T-helper 2 cell (primary cell): ENCODE measurements at places on chromosomes 6 and 20.
A peak's percentile ranks its signal among the peaks of the same experiment; 100 is the strongest.

DNA sequence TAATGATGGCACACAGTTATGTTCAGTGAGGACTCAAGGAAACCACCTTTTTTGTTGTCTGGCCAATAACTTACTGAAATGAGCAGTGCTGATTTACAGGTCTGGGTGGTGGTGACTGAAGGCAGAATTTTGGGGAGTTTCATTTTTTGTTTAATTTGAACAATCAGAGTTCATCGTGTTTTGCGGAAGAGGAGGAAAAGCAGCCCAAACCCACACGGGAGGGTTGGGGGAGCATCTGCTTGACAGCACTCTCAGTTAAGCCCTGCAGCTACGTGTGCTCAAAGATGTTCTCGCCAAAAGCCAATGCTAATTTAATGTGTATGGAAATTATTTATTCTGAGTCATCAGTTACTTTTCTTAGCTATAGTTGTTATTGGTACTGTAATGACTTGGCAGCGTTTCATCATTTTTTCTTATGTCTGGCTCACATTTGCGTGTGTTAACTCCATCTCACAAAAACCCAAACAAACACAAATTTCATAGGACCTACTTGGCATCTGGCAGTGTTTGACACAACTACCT, 89.2 kb downstream of the UST start:
- DNase-seq, result no peak

DNA sequence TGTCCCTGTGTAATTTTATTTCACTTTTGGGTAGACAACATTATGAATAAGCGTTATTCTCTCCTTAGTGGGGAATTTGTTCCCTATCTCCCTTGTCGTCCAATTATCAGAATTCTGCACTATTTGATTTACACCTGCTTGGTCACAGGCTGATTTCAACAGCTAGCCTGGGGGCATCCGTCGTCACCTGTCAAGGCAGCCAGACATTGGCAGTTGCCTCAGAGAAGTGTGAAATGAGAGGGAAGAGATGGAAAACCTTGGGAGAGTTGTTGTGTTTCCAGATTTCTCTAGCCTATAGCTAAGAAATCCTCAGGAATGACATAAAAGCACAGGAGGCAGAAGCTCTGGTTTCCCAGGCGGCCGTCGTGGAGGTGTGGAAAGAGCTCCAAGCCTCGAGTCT, 891 bp upstream of the GHRH start:
- no peak for DNase-seq

GRCh38 chr6:37433657-37434271, 743 bp downstream of the CMTR1 start:
- DNase-seq, result peak; percentile 28

- no peak for DNase-seq
Observed at GRCh38 chr20:3616250-3616649, 46.9 kb downstream of the GFRA4 start.

- no peak for DNase-seq
Observed at GRCh38 chr20:59824711-59825562, 108.5 kb downstream of the SYCP2 start.

DNA sequence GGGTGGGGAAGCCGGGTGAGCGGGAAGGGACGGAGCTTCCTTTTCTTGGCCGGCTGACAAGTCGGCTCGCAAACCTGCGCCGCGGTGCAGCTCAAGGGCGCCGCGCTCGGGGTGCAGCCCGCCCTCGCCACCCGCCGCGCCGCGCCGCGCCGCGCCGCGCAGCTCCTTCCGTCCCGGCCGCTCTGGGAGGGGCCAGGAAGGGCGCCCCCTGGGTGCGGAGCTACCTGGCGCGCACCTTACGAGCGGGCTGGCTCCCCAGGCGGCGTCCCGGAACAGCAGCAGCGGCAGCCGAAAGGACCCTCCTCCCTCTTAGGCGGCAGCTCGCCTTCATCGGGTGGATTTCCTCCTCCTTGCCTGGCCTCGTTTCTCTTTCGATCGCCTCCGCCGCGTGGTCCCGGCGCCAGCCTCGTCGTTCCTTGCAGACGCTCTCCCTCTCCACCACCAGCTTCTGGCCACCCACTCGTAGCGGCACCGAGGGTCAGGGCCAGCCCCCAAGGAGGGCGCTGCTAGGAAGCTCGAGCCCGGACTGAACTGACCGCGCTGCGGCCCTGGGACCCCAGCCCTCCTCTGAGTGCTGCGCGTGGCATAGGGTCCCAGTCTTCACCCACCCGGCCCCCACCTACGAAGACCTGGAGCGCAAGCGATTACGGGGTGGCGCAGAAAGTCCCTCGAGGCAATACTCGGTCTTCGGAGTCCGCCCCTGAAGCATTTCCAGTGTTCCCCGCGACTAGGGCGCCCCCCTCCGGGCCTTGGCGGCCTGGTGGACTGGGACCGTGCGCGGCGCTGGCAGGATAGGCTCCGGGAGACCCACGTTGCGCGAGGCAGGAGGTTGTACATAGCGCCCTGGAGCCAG, at the start of gene MAP3K5:
TSS of gene MAP3K5 (minus strand) at position 68 of the 853 bp plus-strand sequence. CDS start 320 bp downstream, outside the sequence.
- peak; percentile 91 for DNase-seq

DNA sequence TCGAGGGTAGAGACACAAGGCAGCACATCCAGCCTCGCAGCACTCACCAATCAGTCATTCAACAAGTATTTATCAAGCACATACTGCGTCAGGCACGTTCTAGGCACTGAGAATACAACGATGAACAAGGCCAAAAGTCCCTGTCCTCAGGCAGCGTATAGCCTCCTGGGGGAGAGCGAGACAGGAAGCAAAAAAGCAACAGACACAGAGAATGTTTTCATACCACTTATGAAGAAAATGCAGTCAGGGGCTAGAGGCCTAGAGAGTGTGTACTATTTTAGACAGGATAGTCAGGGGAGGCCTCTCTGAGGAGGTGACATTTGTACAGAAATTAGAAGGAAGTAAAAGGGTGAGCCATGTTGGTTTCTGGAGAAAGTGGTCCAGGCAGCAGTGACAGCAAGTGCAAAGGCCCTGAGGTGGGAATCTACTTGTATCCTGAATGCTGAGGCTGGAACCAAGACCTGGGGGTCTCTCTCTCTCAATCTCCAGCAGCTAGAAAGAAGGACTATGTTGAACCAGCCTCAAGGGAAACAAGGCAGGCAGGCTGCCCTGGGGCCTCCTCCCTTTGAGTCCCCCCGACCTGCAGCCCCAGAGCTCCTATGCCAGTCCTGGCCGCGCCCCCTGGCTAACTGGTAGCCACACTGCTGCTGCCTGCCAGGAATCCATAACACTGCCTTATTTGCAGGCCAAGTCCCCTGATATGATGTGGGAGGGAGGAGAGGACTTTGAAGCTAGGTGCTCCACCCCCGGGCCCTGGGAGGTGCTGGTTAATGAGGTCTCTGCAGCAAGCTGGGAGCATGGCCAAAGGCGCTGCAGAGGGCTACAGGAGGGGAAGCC, 151.2 kb downstream of the GRM4 start:
- no peak for DNase-seq

GRCh38 chr6:40020166-40020565, 85.9 kb upstream of the MOCS1 start:
- no peak for DNase-seq
